ENCODE measurements at places on chromosomes 12 and 14. TPM values are rescaled to one million over a fixed set of nuclear protein-coding genes. Genes with fewer than 3 reads are reported as not detected.

DNA sequence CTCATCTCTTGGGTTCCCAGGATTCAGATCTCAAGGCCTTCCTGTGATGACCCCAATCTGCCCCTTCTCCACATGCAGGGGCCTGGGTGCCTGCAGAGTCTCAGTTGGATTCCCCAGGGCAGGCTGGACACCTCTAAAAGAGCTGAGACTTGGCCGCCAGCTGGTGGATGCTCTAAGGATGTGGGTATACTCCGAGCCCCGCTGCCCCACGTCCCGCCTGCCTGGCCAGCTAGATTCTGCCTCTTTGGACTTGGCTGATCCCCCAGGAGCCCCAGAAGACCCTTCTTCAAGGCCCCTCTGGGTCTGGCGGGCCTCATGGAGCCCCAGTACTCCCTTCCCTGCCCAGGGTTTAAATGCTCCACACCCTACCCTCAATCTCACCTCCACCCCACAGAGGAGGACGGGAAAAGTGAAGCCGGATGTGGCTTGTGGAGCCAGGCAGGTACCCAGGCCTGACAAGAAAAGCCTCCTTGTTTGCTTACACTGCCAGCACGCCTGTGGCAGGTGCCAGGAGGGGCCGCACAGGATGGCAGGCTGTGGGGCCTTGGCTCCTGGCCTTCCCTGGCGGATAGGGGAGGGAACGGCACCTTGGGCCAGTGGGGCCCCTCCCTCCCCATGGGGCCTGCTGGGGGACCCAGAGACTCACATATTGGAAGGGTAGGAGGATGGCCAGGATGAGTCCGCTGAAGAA, 15.1 kb downstream of the FAIM2 start:
- no peak for DNase-seq

GRCh38 chr12:109615556-109616229, 42.1 kb downstream of the MVK start:
- DNase-seq = no peak

GRCh38 chr14:22285991-22286390, 303.0 kb downstream of the DAD1 start:
- DNase-seq = no peak

GRCh38 chr12:5371631-5372030, 60.3 kb upstream of the NTF3 start:
- DNase-seq = no peak

CLEC12A gene
- total RNA-seq = 0.26 TPM

FAIM2 gene
- total RNA-seq = 4.1 TPM

KLHL42 gene
- 75.6 TPM for total RNA-seq
